Activated T-cell treated with anti-CD3 and anti-CD28 coated beads, Interleukin-2, amount 50 U/mL, for 4 hours (primary cell): ENCODE measurements at places on chromosomes 4 and X.

DNA sequence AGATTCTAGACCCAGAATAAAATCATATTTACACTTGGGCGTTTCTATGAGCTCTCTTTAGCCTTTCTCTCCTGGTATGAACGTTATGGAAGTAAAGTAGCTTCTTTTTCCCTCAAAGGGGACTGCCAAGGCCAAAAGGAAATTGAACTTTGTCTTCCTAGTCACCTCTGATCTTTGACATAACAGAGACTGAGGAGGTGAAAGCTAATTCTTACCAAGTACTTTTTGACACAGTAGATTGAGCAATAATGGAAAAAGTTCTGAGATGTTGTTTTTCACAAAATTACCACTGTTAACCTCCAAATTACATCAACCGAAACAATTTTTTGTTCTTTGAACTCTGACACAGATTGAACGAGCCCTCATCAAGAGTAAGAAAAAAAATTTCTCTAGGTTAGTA, 318.4 kb downstream of the TEX13A start:
- no peak for DNase-seq

- DNase-seq = no peak
These were observed 317.7 kb downstream of the INPP4B start for GRCh38 chr4:142528433-142528832.

GRCh38 chr4:182425302-182425701, 182.1 kb downstream of the TENM3 start:
- DNase-seq = no peak

GRCh38 chr4:85805891-85806290, 330.9 kb downstream of the ARHGAP24 start:
- DNase-seq = no peak

- no peak for DNase-seq
These were observed 57.1 kb upstream of the EFHC2 start for GRCh38 chrX:44400588-44400987.

DNA sequence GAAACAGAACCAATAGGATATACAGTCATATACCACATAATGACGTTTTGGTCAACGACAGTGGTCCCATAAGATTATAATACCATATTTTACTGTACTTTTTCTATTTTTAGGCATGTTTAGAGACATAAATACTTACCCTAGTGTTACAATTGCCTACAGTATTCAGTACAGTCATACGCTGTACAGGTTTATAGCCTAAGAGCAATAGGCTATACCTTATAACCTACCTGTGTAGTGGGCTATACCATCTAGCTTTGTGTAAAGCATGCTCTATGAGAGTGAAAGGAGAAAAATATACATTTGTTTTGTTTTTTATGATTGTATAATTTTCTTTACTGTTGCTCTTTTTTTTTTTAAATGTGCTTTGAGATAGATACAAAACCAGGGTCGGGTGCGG, 52.0 kb upstream of the PABPC1L2A start:
- DNase-seq = no peak

- no peak for DNase-seq
These were observed 120.6 kb upstream of the EDNRA start for GRCh38 chr4:147360301-147360700.

DNA sequence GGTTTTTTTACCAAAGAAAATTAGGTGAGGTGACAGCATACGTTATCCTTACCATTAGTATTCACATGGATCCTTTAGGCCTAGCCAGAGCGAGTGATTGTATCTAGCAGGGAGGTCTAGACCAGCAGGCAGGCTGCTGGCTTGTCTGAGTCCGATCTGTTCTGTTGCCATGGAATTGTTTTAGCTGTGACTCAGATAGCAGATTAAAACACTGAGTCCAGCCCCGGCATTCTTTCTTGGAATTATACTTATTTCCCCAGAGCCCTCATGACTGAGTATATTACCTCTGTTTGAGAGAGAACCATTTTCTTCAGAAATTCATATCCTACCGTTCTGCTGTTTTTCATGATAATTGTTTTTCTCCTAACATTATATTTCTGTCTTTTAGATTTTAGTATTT, 37.4 kb downstream of the OCRL start:
- no peak for DNase-seq

GRCh38 chrX:9393571-9393970, 71.3 kb upstream of the TBL1X start:
- no peak for DNase-seq

- no peak for DNase-seq
These were observed 34.0 kb downstream of the SMIM20 start for GRCh38 chr4:25948051-25948450.

DNA sequence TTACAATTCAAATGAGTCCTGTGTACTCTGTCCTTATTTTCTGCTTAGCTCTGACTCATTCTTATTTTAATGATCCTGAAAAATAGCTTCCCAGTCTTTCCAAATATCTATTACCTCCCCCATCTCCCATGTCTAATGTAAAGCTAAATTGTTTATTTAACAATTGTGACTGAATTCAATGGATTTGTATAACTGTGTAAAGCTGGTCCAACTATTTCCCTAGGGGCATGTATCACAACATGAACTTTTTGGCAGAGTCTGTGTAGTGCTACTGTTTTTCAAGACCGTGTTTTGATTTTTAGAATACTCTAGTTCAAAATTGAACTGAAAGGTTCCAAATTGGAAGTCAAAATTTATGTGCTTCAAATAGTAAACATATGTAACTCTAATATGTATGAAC, 67.8 kb downstream of the SPCS3 start:
- no peak for DNase-seq

- DNase-seq = no peak
These were observed 5.3 kb upstream of the TRMT2B start for GRCh38 chrX:101057093-101057714.

- DNase-seq = no peak
These were observed 67.4 kb downstream of the ENPP6 start for GRCh38 chr4:184150102-184150839.

DNA sequence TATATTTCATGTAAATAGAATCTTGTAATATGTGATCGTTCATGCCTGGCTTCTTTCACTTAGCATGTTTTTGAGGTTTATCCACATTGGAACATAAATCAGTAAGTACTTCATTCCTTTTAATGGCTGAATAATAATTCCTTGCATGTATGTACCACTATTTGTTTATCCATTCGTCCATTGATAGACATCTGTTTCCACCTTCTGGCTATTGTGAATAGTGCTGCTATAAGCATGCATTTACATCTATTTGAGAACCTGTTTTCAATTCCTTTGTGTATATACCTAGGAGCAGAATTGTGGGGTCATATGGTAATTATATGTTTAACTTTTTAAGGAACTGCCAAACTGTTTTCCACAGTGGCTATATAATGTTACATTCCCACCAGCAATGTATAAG, 356.7 kb upstream of the DIPK2B start:
- DNase-seq = no peak

DNA sequence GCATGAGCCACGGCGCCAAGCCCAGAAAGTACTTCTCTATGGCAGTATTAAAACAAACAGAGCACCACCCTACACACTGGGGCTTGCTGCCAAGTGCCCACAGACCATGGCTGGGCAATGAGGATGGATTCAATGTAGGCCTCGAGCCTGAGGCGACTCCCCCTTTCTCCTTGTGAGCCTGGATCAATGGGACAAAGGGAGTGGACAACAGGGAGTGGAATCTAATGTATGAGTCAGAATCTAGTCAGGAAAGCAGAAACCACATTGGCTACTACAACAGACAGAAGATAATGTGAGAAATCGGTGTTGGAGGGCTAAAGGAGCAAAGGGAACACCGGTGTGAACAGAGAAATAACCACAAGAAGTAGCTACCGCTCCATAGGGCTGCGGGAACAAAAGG, 37.7 kb upstream of the OCIAD2 start:
- no peak for DNase-seq

DNA sequence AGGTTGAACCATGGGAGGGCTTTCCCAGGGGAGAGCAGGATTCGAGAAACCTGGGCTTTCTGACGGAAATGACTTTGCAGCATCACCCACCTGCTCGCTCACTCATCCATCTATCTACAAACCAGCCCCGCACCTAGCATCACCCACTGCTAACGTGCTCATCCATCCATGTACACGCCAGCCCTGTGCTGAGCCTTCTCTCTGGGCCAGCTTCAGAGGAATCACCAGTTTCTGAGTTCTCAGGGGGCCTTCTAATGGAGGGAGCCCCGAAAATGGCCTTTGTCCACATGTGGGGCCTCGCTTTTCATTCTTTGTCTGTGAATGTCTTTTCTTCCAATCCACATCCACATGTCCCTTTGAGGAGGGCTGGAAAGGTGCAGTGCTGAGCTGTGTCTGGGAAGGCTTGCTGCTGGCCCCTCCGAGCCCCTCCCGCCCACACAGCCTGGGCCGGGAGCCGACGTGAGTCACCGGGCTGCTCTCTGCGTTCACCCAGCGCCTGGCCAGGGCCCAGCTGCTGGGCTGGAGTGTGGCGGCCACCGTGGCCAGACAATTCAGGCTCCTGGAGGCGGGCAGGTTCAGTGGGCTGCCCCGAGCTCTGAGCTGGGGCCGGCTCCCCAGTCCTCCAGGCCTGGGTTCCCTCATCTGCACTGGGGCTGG, 14.7 kb downstream of the SORCS2 start:
- DNase-seq = no peak

DNA sequence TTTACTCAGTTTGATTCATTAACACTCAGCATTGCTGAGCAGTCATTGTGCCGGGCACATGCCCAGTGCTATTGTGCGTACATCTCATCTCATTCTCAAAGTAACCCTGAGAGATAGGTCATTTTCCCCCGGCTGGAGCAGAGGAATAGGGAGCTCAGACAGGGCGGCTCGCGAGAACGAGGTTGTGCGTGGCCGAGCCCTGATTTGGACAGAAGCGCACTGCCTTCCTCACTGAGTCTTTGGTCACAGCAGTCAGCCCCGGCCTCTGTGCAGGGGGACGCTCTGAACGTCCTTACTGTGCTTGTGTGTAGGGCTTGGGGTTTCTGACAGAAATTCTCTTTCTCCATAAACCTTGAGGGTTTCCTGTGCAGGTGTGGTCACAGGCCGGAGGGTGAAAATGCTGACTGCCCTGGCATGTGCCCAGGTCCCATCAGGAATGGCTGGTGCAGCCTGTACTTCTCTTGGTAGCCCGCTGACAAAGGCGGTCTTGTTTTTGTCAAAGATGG, 39.5 kb downstream of the NOP14 start:
- no peak for DNase-seq

- no peak for DNase-seq
These were observed 18.0 kb upstream of the TMSB4X start for GRCh38 chrX:12956704-12957534.

GRCh38 chrX:119477812-119478232, 9.6 kb downstream of the SLC25A5 start:
- DNase-seq = no peak

DNA sequence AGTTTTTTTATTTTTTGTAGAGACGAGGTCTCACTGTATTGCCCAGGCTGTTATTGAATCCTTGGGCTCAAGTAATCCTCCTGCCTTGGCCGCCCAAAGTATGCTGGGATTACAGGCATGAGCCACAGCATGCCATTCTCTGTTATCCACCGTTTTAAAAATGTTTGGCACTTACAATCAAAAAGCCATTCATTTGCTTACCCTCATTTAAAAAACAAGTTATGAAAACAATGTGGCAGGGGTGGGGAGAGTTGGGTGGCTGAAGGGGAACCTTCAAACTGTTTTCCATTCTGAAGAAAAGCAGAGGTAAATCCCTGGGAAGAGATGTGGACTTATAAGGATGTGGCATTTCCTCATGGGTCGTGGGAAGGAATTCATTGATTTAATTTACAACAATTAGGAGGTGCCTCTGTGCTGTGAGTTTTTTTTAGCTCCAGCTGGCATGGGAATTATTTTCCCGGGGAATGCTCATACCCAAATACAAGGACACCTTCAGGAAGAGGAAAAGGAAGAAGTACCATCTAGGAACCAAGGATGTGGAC, 103.5 kb downstream of the MID1 start:
- DNase-seq = no peak

GRCh38 chr4:55312489-55313101, 33.4 kb upstream of the SRD5A3 start:
- DNase-seq = peak; percentile 12

DNA sequence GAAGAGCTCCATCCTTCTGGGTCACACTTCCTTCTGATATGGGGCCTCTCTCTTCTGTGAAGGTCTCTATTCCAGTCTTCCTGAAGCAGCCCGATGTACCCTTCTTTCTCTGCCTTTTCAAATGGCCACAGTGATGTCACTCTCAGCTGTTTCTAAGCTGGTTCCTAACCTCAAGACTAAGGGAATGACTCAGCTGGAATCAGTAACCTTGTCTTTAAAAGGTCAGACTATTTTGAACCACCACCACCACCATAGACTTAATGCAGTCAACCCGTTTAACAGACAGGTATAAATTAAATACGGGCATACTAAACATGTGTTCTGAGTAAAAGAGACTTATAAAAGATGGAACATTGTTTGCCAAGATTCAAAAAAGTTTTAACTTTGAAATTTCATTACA, 121.0 kb downstream of the PPA2 start:
- no peak for DNase-seq

- no peak for DNase-seq
These were observed 87.2 kb upstream of the MYOZ2 start for GRCh38 chr4:119048446-119048845.

GRCh38 chr4:156983366-156983765, 11.8 kb upstream of the PDGFC start:
- no peak for DNase-seq

GRCh38 chrX:153516073-153516472, 1.4 kb upstream of the ATP2B3 start:
- no peak for DNase-seq

- no peak for DNase-seq
These were observed 356.7 kb upstream of the GATB start for GRCh38 chr4:152117520-152117919.

- DNase-seq = no peak
These were observed 60.0 kb downstream of the SLC9B1 start for GRCh38 chr4:102959496-102959895.

- no peak for DNase-seq
These were observed 11.2 kb upstream of the RNF175 start for GRCh38 chr4:153771046-153771445.

DNA sequence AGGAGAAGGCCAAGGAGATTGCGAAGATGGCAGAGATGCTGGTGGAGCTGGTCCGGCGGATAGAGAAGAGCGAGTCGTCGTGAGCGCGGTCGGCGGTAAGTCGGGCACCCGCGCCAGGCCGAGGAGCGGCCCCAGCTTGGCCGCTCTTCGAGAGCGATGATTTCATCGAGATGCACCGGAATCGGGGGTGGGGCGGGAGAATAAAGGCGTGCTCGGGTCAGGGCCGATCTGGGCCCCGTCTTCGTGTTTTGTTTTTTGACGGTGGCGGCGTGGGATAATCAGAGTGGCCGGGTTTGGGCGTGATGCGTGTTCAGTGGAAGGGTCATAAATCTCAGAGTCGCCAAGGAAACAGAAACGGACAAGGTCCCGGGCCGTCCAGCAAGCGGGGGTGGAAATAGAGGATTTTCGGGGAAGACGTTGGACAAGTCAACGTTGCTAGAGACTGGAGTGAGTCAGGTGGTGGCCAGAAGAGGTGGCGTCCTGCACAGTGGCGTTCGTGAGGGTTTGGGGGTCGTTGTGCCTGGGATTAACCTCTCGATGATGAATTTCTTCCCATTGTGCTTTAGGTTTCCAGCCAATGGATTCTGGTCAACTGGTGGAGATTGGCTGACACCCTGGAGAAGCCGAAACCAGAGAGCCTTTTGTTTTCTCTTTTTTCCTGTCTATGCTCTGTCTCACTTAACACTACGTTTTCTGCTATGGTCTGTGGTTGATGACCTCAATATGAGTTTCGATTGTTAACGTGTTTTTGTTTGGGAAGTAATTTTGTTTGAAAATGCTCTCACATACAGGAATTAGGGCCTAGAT, 882 bp downstream of the MRFAP1 start:
- DNase-seq = peak; percentile 41

- no peak for DNase-seq
These were observed 127.9 kb downstream of the TACR3 start for GRCh38 chr4:103591841-103592240.
